Lung (tissue), 17 donors: ENCODE measurements at places on chromosomes 6 and 20. TPM values are rescaled to one million over a fixed set of nuclear protein-coding genes. Genes with fewer than 3 reads are reported as not detected.

DNA sequence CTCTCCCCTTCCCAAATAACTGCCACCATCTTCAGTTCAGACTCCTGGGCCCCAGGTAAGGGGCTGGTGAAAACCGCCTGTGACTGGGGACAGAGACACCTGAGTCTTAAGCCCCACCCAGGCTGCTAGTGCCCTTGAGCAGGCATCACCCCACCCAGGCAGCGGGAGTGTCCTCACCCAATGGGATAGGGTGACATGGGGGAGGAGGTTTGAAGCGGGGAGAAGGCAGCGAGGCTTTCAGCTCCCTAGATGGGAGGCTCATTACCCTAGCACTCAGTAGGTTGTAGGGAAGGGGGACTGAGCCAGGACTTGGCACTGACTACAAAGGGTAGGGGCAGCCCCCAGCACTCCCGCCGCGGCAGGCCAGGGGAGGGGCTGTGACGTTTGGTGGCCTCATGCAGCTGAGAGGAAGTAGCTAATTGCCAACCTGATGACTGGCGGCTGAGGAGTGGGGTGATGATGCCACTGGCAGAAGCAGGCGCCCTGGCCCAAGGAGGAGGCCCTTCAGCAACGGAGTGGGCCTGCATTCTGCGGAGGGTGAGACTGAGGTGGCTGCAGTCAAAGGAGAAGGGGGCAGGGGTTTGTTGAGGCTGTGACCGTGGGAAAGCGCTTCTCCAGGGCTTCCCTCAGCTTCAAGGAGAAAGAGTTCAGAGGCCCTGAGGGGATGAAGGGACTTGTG lies 126.9 kb downstream of the MRPL14 start:
- no peaks in the 10 kb centered on the region for H3K4me1 ChIP-seq
- no peaks in the 10 kb centered on the region for H3K36me3 ChIP-seq
- H3K4me3 ChIP-seq = no peak overlapping the region
- H3K27me3 ChIP-seq = peaks cover 6% of the 10 kb centered on the region
- peak; percentile 83 for DNase-seq
- no peak overlapping the region for H3K27ac ChIP-seq

- peaks cover 14% of the 10 kb centered on the region for H3K4me1 ChIP-seq
- no peak overlapping the region for H3K4me3 ChIP-seq
- no peaks in the 10 kb centered on the region for H3K27me3 ChIP-seq
- no peak overlapping the region for H3K27ac ChIP-seq
- no peaks in the 10 kb centered on the region for H3K36me3 ChIP-seq
These were observed 301.7 kb upstream of the ZFP64 start for GRCh38 chr20:52493171-52493721.

- H3K4me1 ChIP-seq = no peaks in the 10 kb centered on the region
- DNase-seq = no peak
- H3K4me3 ChIP-seq = no peak overlapping the region
- no peaks in the 10 kb centered on the region for H3K27me3 ChIP-seq
- no peak overlapping the region for H3K27ac ChIP-seq
- H3K36me3 ChIP-seq = no peaks in the 10 kb centered on the region
These were observed 8.4 kb upstream of the SLC2A10 start for GRCh38 chr20:46701057-46701456.

GRCh38 chr6:122322824-122323223 lies 76.6 kb upstream of the HSF2 start:
- H3K27me3 ChIP-seq = no peaks in the 10 kb centered on the region
- no peak overlapping the region for H3K27ac ChIP-seq
- H3K4me3 ChIP-seq = no peak overlapping the region
- no peaks in the 10 kb centered on the region for H3K36me3 ChIP-seq

GRCh38 chr20:57934007-57934805 lies 224.4 kb upstream of the PMEPA1 start:
- H3K27me3 ChIP-seq = no peaks in the 10 kb centered on the region
- no peak overlapping the region for H3K27ac ChIP-seq
- no peaks in the 10 kb centered on the region for H3K36me3 ChIP-seq
- no peak overlapping the region for H3K4me3 ChIP-seq
- DNase-seq = no peak

- H3K4me1 ChIP-seq = no peaks in the 10 kb centered on the region
- H3K36me3 ChIP-seq = no peaks in the 10 kb centered on the region
- no peak overlapping the region for H3K27ac ChIP-seq
- no peaks in the 10 kb centered on the region for H3K27me3 ChIP-seq
- peak; percentile 49 for DNase-seq
- no peak overlapping the region for H3K4me3 ChIP-seq
These were observed 65.1 kb downstream of the ADNP start for GRCh38 chr20:50866036-50866685.

DNA sequence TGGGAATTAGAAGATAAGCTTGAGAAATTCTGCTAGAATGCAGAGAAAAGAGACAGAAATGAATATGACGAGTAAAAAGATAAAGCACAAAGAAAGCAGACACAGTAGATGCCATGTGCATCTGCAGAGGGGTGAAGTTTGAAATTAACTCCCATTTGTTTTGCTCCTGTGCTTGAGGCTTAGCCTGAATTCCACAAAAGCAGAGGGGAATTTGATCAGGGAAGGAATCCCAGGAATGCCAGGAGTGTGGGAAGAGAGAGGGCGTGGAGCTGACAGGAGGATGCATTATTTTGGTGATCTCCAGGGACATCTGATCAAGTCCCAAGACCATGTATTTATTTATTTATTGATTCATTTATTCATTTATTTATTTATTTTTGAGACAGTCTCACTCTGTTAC lies 55.6 kb downstream of the SLC22A1 start:
- no peak overlapping the region for H3K27ac ChIP-seq
- H3K36me3 ChIP-seq = no peaks in the 10 kb centered on the region
- peaks cover 4% of the 10 kb centered on the region for H3K4me1 ChIP-seq
- no peak for DNase-seq
- no peak overlapping the region for H3K4me3 ChIP-seq

DNA sequence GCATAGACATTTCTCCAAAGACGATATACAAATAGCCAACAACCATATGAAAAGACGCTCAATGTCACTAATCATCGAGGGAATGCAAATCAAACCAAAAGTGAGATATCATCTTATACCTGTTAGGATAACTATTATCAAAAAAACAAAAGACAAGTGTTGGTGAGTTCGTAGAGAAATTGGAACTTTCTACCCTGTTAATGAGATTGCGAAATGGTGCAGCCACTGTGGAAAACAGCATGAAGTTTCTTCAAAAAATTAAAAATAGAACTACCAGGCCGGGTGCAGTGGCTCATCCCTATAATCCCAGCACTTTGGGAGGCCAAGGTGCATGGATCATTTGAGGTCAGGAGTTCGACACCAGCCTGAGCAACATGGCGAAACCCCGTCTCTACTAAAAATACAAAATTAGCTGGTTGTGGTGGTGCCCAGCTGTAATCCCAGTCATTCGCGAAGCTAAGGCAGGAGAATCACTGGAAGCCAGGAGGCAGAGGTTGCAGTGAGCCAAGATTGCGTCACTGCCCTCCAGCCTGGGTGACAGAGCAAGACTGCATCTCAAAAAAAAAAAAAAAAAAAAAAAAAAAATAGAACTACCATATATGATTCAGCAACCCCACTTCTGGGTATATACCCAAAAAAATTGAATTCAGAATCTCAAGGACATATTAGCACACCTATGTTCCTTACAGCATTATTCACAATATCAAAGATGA lies 170.0 kb upstream of the ZNF184 start:
- H3K4me3 ChIP-seq = no peak overlapping the region
- H3K27me3 ChIP-seq = no peaks in the 10 kb centered on the region
- no peaks in the 10 kb centered on the region for H3K4me1 ChIP-seq
- H3K36me3 ChIP-seq = no peaks in the 10 kb centered on the region

GRCh38 chr6:88953550-88954386 lies 9.7 kb downstream of the RNGTT start:
- no peak overlapping the region for H3K27ac ChIP-seq
- no peaks in the 10 kb centered on the region for H3K4me1 ChIP-seq
- H3K27me3 ChIP-seq = no peaks in the 10 kb centered on the region
- no peak overlapping the region for H3K4me3 ChIP-seq
- no peaks in the 10 kb centered on the region for H3K36me3 ChIP-seq

The NKAPL gene
- polyA plus RNA-seq = 0.81 TPM

DNA sequence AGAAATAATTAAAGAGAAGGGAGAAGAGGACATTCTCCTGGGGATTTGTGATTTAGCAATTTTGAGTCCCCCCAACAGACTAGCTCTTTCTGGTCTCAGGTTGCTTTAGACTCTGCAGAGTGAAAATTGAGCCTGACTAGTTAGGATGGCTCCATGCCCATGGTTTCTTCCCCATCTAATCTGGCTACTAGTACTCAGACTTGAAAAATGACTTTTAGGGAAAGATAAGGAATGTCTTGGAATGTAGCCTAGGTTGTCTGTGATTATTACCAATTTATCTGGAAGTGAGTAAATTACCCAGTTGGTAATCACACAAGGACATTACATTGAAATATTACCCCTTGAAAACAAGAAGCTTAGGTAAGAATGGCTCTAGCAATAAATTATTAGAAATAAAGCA lies 4.2 kb downstream of the BEND6 start:
- no peak for DNase-seq
- peaks cover 11% of the 10 kb centered on the region for H3K27me3 ChIP-seq
- H3K36me3 ChIP-seq = no peaks in the 10 kb centered on the region
- H3K27ac ChIP-seq = no peak overlapping the region

DNA sequence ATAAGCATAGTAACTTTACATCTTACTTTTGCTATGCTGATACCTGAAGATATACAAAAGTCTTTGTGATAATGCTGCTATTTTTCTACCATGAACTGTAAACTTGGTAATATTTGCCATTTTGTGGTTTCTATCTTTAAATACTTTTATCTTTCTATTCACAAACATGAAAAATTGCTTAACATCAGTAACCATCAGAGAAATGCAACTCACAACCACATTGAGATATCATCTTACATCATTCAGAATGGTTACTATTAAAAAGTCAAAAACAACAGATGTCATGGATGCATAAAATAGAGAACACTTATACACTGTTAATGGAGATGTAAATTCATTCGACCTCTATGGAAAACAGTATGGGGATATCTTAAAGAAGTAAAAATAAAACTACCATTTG lies 112.0 kb downstream of the TRDN start:
- no peaks in the 10 kb centered on the region for H3K4me1 ChIP-seq

The IL17F gene
- not detected for polyA plus RNA-seq

DNA sequence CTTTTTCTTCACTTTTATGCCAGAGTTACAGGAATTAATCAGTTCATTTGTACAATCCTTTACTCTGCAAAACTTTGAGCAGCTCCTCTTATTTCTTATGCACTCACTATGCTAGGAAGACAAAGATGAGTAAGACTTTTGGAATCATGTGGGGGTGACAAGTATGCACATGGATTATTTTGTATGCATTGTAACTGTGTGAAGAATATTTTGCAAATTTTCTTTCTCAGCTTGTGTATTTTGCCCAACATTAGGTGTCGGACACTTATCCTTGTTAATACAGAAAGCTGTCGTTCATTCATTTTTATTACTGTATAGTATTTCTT lies 88.6 kb downstream of the PPP1R14C start:
- DNase-seq = no peak
- no peaks in the 10 kb centered on the region for H3K27me3 ChIP-seq
- no peaks in the 10 kb centered on the region for H3K4me1 ChIP-seq
- no peak overlapping the region for H3K4me3 ChIP-seq

GRCh38 chr6:52829046-52829817 lies 11.4 kb downstream of the GSTA5 start:
- H3K27me3 ChIP-seq = no peaks in the 10 kb centered on the region
- DNase-seq = no peak
- no peaks in the 10 kb centered on the region for H3K36me3 ChIP-seq

The PACRG gene
- polyA plus RNA-seq = 4.3 TPM

DNA sequence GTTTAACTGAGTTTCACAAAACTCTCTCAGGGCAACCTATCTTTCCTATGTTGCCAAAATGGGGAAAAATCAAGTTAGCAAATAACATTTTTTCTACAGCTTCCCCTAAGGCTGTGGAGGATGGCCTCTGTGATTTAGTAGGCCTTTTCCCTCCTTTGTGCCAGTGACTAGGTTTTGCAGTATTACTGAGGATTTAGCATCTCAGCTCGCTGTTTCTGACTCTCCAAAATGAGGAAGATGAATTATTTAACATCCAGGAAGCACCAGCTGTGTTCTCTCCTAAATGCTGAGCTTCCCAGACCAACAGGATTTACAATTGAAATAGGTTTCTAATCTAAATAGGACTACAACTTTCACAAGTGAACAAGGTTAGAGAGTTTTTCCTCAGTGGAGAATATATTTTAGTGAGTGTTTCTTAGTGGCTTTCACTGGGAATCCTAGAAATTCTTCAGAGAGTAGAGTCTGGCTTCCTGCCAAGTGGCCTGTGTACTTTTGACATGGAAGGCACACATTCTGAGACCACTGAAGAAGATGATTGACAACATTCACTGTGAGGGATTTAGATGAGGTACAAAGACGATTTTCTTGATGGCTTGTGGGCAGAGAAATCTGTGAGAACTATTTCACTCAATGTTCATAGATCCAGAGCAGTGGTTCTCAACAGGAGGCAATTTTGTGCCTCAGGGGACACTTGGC lies 62.4 kb downstream of the PTCHD4 start:
- no peak overlapping the region for H3K4me3 ChIP-seq
- peaks cover 32% of the 10 kb centered on the region for H3K4me1 ChIP-seq
- peak; percentile 2 for DNase-seq
- no peak overlapping the region for H3K27ac ChIP-seq

GRCh38 chr6:71531006-71531405 lies 242.4 kb downstream of the OGFRL1 start:
- no peak overlapping the region for H3K27ac ChIP-seq
- H3K4me1 ChIP-seq = no peaks in the 10 kb centered on the region
- no peaks in the 10 kb centered on the region for H3K27me3 ChIP-seq
- no peak for DNase-seq
- H3K4me3 ChIP-seq = no peak overlapping the region

DNA sequence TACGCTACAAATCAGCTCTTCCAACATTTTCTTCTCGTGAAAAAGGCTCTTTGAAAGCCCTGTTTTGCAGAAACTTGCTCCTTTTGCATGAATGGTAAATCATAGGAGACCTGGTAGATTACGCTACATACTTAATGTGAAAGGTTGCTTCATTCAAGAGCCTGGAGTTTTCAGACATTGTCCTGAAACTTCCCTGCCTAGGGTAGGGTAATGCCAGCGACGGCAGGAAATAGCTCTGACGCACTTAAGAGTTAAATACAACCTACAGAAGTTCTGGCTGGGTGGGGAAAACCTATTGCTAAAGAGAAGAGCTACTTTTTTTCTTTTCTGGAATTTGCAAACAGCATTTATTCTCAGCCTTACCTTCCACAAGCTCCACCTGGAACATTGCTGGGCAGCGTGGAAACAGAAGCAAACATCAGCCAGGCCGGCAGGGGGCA lies 144.5 kb downstream of the LPA start:
- H3K36me3 ChIP-seq = no peaks in the 10 kb centered on the region
- no peaks in the 10 kb centered on the region for H3K27me3 ChIP-seq
- peak overlapping the region; percentile 32 for H3K27ac ChIP-seq
- H3K4me3 ChIP-seq = no peak overlapping the region
- no peaks in the 10 kb centered on the region for H3K4me1 ChIP-seq

The HLA-DRB5 gene
- polyA plus RNA-seq = 18.2 TPM
